ENCODE measurements at places on chromosomes 6 and 20. TPM values are rescaled to one million over a fixed set of nuclear protein-coding genes. Genes with fewer than 3 reads are reported as not detected.

Gene PBOV1
- not detected for total RNA-seq

Gene PTCRA
- total RNA-seq = not detected

Gene KHDC1L
- 0.40 TPM for total RNA-seq

Gene BTBD9
- 2.8 TPM for total RNA-seq

Gene TRIM40
- not detected for total RNA-seq

Gene SNAP25
- total RNA-seq = 18.9 TPM

Gene LAMA4
- 1.7 TPM for total RNA-seq

Gene HNF4A
- total RNA-seq = 11.9 TPM

Gene KCNB1
- total RNA-seq = 0.42 TPM

Gene TGM2
- total RNA-seq = 496 TPM

Gene TMEM74B
- total RNA-seq = 3.2 TPM

Gene DLGAP4
- 63.0 TPM for total RNA-seq

Gene RSPO3
- total RNA-seq = 91.7 TPM

Gene PANK2
- 52.8 TPM for total RNA-seq

Gene NEURL2
- 1.5 TPM for total RNA-seq

Gene ESR1
- not detected for total RNA-seq

Gene NKAIN4
- total RNA-seq = 9.4 TPM

Gene PDE10A
- 36.1 TPM for total RNA-seq

Gene PGC
- total RNA-seq = not detected

Gene PROKR2
- not detected for total RNA-seq

Gene FNDC1
- total RNA-seq = 0.06 TPM

Gene STMND1
- not detected for total RNA-seq

Gene CRISP3
- not detected for total RNA-seq

Measured in A549 treated with CORT108297 at 1 μM for 4 hours (cell line).